ENCODE measurements at places on chromosomes 13 and 19.

DNA sequence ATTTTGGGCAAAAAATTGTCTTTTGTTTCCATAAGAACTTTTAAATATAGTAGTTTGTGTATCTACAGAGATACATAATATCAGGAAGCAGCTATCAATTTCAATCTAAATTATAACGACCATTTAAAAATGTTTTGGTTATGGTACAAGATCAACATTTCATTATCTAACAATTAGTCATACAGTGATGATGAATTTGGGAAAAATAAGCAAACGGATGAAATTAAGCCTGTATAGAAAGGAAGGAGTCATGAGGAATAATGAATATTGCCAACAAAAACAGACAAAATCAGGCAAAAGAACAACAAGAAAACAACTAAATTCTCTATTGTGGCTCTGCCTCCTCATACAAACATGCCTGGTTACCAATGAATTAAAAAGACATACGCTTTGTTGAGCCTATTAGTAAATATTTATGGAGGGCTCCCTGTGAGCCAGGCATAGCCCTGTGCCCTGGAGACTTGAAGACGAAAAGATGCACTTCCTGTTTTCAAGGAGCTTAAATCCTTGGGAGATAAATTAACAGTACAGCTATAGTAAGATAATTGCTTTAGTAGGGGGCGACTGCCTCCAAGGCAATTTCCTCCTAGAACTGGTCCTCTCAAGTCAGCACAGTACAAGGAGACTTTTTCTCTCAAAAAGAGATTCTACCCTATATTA is 73.0 kb downstream of the NALCN start:
- ATAC-seq, result no peak

DNA sequence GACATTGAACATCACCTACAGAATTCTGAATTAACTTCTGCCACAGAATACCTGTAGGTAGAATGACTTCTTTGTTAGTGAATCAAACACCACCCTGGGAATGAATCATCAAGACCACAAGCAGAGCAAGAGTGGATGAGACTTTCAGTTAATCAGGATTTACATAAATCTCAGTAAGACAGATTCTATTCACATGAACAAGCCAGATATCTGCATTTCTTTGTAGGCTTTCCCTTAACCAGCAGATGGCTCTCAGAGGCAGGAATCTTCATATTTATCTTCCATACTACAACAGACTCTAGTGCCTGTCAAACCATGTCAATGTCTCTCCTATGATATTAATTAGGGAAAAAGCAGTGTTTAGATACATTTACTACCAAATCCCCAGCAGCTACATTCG is 412.1 kb downstream of the KLF12 start:
- ATAC-seq, result peak; percentile 84

DNA sequence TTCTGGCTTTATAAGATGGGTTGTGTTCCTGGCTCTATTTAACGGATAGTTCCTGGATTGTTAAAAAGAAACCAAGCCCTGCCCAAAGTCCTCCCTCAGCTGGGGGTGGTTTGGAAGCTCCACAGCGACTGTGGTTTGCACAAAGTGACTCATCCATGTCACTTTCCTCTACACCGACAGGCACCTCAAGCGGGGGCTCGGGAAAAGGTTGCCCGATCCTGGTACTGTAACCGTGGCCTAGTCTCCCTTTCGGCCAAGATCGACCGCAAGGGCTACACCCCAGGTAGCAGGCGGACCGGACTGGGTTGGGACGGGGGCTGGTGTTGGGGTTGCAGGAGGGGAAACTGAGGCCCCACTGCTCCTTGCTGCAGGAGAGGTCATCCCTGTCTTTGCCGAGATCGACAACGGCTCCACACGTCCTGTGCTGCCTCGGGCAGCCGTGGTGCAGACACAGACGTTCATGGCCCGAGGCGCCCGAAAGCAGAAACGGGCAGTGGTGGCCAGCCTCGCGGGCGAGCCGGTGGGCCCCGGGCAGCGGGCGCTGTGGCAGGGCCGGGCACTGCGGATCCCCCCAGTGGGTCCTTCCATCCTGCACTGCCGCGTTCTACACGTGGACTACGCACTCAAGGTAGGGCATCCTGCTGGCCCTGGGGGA is 1.6 kb downstream of the ARRDC2 start:
- no peak for ATAC-seq

DNA sequence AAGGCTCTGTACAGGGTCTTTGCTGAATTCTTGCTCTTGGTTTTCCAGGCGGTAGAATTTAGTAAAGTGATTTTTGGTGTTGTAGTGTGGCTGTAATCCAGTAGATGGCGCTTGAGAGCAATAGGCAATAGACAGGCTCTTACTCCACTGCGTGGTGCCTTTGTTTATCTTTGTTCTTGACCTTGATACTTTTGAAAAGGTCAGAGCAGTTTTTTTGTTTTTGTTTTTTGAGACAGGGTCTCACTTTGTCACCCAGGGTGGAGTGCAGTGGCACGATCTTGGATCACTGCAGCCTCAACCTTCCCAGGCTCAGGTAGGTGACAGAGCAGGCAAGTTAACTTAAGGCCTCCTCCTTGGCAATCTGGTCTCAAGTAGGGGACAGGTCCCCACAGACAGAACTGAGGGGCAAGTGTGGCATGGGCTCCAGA is 12.2 kb upstream of the LILRA5 start:
- no peak for ATAC-seq

DNA sequence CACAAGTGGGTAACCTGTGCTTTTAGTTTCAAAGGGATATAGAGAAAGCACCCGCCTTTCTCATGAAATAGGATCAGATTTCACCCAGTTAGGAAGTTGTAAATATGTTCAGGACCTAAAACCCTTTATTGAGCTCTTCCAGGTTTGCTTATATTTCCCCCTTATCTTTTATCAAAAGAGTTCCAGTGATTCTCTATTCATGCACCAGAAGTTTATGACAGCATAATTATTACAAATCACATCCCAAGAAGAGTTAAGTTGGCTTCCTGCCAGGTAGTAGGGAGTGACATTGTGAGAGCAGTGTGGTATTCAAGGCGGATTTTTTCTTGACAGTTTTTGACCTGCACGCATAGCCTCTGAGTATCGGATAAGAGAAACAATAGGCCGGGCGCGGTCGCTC is 190.3 kb downstream of the STK24 start:
- ATAC-seq, result no peak

- no peak for ATAC-seq
Measured at GRCh38 chr19:5028229-5028886, 59.4 kb downstream of the KDM4B start.

GRCh38 chr13:59651479-59651878 is 512.2 kb downstream of the DIAPH3 start:
- no peak for ATAC-seq

DNA sequence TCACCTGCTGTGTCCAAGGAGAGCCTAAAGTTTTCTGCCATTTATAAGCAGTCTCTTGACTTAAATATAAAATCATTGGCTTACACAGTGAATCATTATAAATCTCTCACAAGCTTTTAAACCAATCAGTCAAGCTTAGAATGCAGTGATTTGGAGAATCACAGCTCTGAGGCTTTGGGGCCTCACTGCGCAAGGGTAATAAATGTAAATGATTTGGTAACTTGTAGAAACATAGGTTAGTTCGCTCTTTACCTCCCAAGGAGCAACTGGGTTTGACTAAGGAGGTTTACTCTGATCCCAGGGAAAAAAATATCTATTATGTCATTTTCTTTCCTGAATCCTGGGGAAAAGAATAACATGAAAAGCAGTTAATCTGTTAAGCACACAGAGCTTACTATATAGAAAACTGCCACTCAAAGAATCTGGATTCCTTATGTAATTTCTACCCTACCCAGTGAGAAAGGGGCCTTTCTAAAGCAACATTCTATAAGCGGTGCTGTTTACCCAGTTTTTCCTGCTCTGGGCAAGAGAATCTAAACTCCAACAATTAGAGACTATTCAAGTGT is 128.2 kb downstream of the MZT1 start:
- ATAC-seq, result no peak

- ATAC-seq, result peak; percentile 96
Measured at GRCh38 chr19:12092065-12092867, 27.7 kb downstream of the ZNF844 start.

DNA sequence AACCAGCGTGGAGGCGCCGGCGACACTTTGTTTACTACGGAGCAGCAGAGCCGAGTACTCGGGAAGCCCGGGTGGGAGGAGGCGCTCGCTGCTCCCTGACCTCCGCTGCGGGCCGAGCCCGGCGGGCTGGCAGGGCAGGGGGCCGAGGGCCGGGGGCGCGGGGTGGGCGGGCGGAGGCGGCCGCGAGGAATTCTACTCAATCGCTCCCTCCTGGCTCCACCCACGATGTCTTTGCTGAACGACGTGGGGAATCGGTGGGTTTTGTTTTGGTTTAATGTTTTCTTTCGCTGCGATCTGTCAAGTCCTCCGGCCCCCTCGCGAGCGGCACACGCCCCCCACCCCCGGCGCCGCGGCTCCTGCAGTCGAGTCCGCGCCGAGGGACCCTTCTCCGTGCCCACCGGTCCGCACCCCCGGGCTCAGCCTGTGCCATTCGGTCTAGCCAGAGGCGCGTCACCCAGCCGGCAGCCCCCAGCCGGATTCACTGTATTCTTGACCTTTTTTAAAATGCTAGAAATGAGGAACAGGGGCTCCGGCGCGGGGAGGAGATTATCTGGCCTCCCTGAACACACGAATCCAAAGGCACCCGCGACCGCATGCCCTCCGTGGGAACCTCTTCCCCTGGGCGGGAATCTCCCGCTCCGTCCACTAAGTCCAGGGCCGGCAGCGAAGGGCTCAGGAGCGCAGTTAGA is 636 bp upstream of the FOXO1 start:
- peak; percentile 70 for ATAC-seq

GRCh38 chr19:18799389-18799970 is 8.4 kb upstream of the COMP start:
- ATAC-seq, result no peak

GRCh38 chr19:18503971-18504885 is 17.6 kb downstream of the ELL start:
- ATAC-seq, result no peak

DNA sequence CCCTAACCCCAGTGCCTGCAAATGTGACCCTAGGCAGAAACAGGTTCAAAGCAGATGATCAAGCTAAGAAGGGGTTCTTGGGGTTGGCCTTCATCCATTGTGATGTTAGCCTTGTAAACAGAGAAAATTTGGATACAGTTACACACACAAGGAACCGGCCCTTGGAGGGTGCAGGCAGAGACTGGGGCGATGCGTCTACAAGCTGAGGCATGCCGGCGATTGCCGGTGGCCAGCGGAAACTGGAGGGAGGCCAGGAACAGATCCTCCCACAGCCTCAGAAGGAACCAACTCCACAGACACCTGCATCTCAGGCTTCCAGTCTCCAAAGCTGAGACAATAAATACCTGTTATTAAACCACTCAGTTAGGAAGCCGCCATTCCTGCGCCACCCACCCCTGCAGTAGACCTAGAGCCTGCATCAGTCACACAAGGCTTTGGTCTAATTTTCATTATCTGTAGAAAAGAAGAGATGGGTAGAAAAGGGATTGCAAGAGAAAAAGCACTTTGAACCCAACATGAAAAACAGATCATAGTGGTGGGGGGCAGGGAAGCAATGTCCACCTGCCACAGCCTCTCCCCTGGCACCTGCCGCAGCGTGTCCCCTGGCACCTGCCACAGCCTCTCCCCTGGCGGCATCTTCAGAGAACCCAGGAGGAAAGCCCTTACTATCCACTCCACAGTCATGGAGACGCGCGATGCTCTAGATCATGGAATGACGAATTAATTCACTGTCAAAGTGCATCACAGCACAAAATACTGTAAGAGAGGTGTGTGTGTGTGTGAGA is 119.7 kb upstream of the SOX1 start:
- ATAC-seq, result no peak

DNA sequence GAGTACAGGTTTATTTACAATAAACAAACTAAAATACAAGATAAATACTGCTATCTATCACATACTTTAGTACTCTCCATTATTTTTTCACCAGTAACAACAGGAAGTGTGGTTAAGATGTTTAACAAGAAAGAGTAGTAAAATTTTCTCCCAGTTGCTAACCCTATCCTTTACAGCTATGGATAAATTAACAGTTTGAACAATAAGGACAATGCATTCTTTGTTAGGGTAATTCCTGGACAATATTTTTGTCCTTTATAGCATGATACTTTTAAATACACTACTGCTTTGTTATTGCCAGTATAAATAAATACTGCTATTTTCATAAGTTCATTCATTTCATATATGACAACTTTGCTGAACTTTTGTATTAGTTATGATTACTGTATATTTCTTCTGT is 630.2 kb upstream of the ATXN8OS start:
- no peak for ATAC-seq

DNA sequence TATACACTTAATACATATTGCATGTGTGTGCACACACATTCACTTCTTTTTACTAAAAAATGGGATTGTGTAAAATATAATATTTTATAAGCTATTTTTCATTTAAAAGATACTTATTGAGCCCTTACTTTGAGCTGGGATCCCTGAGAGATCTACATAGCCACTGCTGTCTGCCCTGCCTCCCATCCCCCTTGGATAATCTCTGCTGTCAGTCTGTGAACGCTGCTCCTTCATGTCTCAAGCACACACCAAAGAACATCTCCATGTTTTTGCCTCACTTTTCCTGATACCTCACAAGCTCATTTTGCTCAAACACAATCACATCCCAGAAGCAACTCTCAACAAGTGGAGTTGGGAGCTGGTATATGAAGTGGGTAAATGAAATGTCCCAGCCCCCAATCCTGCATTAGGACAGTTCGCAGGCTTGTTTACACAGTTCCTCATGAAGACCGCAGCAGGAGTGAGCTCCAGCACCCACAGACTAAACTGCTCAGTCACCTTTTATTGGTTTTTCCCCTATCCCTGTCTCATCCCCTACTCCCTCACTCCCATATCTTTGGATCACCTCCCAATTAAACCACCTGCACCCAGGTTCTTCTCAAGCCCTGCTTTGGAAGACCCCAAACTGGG is 108.3 kb upstream of the FRY start:
- ATAC-seq, result no peak

DNA sequence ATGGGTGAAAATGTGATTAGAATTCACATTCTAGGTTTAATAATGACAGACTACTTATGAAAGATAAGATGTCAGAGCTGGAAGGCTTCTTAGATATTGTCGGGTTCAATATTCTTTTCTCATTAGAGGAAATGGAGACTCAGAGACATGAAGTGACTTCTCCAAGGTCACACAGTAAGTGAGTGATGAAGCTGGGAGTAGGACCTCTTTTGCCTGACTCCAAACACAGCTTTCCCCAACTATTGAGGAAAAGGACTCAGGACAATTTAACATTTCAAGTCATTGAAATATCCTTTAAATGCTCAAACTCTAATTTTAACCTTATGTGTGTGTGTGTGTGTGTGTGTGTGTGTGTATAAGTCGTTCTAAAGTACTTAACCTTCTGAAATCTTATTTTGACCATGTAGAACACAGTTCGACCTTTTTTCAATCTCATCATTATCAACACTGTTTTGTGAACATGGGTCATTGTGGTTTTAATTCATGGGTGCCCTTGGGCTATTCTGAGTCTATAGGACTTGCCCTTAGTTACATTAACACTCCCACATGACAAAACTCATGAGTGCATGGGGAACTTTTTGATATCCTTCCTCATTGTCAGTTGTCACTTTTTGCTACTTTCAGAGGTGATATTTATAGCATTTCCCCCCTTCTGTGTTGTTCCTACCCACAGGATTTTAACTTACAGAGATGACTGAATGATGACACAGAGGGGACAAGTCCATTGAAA is 53.0 kb downstream of the LRCH1 start:
- ATAC-seq, result no peak

Data from motor neuron (in vitro differentiated cells).